ENCODE measurements at places on chromosomes 4 and X.

DNA sequence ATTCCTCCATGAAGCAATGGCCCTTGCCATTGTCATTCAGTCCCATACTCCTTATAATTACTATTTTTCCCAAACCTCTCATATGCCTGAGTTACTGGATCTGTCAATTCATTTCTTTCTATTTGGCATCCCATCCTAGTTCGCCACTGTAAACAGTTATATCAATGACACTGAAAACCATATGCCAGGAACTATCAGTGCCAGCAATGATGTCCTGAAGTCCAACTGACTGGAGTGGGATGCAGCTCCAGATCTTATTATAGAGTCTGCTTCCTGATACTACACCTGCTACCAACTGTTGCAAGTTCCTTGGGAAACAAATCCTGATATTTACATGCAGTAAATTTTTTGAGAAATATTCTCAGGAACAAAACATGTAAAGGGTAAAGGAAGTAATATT lies 27.0 kb upstream of the BANK1 start:
- no peak for DNase-seq

DNA sequence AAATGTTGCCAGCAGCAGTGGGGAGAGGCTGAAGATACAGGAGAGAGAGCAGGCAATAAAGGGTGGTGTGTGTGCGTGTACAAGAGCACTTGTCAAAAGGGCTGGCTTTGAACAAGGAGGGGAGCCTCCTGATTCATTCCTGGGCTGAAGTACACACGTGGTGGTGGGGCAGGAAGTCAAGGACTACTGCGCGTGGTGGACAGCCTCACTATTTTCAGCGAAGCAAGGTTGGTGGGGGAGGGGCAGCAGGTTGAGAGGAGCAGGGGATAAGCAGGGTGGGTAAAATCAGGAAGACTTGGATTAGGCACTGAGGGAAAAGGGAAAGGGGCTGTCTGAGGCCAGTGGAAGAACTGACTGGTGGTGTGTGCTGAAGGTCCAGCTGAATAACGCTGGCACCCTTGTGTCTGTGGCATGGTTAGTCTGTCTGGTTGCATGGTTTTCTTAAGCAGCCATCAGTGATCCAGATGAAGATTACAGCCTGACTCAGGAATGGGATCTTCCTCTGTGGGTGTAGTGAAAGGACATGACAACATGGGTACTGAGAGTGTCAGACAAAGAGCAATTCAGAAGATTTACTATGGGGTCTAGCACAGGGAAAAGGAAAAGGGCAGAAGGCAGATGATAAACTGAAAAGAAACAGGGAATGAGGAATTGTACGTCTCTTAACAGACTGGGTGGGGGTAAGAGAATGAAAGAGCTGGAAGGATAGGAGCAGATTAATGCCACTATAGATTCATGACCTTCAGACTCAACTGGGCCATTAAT lies 149.8 kb downstream of the CHM start:
- DNase-seq = no peak

GRCh38 chr4:14659286-14659685 lies 343.0 kb upstream of the CPEB2 start:
- DNase-seq = no peak

GRCh38 chr4:181566490-181566889 lies 676.7 kb upstream of the TENM3 start:
- DNase-seq = no peak

GRCh38 chr4:23734000-23734399 lies 155.8 kb downstream of the PPARGC1A start:
- DNase-seq = no peak

DNA sequence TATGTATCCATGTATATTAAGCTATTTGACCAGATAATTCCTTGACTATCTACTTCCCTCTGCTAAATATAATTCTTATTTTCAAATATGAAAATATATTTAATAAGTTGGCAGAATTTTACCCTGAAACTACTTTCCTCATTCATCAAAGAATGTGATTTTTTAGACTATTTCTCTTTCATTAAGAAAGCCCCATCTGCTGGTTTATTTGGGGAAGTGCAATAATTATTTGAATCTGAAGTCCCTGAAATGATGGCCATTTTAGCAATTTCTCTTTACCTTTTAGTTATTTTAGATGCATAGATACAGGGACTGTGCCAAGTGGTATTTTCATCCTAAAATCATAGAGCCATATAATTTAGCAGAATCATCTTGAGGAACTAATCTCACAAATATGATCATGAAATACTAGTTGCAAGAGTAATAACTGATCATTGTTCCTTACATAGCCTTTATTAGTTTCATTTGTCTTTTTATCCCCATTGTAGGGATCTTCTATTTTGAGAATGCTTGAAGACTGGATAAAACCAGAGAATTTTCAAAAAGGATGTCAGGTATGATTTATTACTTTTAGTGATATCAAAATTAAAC lies 39.0 kb downstream of the ENPEP start:
- DNase-seq = no peak

GRCh38 chr4:157141976-157142375 lies 66.0 kb downstream of the GLRB start:
- no peak for DNase-seq

DNA sequence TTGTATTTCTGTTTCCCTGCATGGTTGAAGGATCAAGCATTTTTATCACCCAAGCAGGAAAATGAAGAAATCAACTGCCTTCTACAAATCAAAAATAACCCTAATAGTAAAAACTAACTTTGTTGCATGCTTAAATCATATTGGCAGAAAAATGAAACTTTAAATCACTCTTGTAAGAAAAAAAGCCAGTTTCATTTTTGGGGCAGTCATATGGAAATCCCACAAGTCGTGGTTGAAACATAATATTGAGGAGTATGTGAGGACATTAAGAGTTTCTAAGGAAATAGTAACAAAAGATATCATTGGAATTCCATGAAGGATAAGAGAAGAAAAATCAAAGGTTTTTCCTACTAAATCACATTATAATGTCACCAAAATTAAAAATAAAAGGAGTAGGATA lies 8.4 kb downstream of the TEC start:
- DNase-seq = no peak

DNA sequence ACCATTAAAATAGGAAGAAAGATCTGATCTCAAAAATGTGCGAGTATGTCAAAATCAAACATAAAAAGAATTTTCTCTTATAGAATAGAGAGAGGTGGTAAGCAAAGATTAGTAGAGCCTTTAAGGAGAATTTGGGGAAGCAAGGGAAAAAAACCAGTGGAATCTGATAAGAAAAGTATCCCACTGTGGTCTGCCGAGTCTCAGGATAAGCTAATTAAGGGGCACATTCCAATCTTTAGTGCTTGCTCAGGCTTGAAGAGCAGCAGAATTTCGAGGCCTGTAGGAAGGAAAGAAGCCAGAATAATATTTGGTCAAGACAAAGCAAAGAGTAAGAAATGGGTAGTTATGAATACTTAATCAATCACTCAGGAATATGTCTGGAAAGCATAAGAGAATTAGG lies 13.0 kb downstream of the STATH start:
- DNase-seq = no peak

DNA sequence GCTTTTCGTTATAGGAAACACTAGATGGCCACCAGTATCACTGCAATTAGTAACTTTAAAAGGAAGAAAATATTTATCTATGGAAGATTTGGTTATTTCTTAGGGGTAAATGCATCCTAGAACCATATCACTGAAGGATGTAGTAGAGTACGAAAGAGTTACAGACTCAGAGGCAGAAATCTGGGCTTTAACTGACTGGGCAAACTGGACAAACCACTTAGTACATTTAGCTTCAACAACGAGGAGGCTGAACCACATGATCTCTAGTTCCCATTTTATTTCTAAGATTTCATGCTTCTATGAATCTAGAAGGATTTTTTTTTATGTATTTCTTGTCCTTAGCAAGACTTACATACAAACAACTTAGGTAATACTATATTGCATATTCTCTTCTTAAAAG lies 93.0 kb downstream of the SMARCA5 start:
- DNase-seq = no peak

DNA sequence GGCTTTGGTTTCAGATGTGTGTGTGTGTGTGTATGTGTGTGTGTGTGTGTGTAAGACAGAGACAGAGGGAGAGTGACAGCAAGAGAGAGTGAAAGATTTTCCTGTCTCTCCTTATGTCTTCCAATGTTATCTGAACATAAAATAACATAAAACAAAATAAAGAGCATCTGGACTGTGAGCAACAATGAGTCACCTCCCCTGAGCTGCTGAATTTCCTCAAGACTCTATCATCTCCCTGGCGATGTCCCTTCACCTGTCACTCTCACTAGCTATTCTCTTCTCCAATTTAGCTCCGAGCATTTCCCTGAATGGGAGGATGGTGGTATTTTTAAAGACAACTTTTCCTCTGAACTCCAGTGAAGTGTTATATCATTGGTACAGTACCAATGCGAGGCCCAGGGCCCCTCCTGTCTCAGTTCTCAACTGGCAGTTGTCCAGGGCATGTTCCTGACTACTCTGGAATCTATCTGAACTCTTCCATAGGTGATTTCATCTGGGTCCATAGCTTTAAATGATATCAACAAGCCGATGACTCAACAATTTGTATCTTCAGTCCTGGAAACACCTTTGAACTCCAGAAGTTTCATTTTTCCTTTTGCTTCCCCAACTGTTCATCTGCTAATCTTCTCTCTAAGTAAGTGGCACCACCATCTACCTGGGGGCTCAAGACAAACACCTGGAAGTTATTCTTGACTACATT lies 195.0 kb upstream of the CLNK start:
- no peak for DNase-seq

DNA sequence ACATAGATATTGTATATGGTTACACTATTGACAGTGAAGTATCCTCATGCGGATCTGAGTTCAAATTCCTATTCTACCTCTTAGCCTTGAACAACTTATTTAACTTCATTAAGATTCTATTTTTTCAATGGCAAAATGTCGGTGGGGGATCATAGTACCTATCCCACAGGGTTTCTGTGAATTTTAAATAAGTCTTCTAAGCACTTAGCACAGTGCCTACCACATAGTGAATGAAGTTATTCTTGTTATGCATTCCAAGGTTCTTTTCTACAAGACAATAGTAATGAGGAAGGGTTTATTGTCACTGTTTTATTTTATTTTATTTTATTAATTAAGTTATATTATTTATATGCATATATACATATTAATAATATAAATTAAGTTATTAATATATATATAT lies 8.8 kb upstream of the ENAM start:
- DNase-seq = no peak

- DNase-seq = no peak
Measured at GRCh38 chr4:163172647-163173046, 6.0 kb upstream of the NAF1 start.

GRCh38 chr4:576991-577498 lies 950 bp upstream of the TMEM271 start:
- no peak for DNase-seq

GRCh38 chr4:77007358-77008230 lies 58.0 kb downstream of the SEPTIN11 start:
- no peak for DNase-seq

DNA sequence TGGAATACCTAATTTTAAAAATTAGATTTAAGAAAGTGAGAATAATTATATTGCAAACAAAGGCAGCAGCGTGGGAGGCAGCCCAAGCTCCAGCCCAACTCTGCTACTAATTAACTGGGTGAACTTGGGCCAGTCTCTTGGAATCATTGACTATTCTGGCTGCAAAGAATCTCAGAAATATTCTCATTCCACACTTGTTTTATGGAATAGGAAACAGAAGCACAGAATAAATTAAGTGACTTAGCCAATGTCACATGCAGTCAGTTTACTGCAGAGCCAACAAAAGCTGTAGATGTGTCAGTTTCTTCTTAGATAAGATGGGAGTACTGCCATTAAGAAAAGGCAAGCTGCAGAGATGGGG lies 132.6 kb upstream of the FAM9B start:
- no peak for DNase-seq

DNA sequence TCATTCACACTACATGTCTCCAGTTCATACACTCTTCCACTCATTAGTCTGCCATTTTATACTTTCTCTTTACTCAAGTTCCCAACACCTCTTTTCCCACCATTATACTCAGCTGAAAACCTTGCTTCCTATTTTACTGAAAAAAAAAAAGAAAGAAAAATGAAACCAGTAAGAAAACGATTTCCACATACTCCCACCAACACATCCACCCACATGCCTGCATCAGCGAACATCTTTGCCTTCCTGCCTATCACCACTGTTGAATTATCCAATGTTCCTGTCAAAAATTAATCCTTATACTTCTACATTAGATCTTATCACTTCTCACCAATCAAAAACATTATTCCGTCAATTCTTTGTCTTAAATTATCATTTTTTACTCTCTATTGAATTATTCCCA lies 188.1 kb upstream of the FAM241A start:
- no peak for DNase-seq

DNA sequence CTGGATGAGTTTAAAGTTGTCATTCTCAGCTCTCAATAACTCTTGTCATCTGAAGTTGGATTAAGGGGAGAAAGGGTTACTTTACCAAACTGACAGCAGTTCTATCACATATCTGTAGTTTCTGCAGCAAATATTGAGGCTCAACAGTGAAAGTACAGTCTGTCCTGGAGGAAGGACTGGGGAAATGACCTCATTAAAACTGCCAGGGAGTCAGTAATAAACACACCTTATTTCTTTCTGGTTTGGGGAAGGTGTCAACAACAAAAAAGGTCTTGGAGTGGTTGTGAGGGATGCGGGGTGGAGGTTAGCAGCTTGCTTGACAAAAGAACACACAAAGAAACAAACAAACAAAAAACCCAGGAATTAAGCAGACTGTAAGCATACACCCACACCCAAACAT lies 1418.0 kb downstream of the STIM2 start:
- DNase-seq = no peak

- peak; percentile 64 for DNase-seq
Measured at GRCh38 chr4:55768291-55768690, 51.3 kb upstream of the EXOC1L start.

GRCh38 chr4:33831442-33832066 lies 2412.8 kb downstream of the ARAP2 start:
- no peak for DNase-seq

DNA sequence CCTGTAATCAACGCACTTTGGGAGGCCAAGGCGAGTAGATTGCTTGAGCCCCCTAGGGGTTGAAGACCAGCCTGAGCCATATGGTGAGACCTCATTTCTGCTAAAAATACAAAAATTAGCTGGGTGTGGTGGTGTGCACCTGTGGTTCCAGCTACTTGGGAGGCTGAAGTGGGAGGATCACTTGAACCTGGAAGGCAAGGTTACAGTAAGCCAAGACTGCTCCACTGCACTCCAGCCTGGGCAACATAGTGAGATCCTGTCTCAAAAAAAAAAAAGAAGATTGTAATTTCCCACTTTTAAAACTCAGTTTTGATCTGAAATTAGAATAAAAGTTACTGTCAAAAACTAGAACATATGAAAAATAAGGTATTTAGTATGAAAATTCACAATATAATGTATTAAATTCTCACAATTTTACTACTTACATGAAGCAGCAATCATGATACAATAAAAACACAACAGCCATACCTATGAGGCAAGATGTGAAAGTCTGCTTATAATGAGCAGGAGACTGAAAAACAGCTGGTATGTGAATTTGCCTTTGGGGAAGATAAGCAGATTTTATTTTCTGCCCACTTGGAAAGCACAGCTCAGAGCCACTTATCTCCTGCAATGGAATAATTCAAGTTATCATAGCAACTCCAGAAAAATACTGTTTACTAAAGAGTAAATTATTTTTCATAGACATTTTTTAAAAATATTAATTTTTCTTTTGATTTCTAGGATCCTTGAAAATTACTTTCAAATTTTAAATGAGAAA lies 50.6 kb downstream of the ZGRF1 start:
- DNase-seq = no peak

GRCh38 chrX:1305411-1305810 lies 31.2 kb upstream of the IL3RA start:
- DNase-seq = no peak

- DNase-seq = no peak
Measured at GRCh38 chr4:47209833-47210232, 178.5 kb downstream of the GABRB1 start.

GRCh38 chr4:122525865-122526264 lies 69.3 kb upstream of the IL2 start:
- no peak for DNase-seq

Measured in ascending aorta (tissue), 2 donors.